ENCODE measurements at places on chromosomes 5 and 9. TPM values are rescaled to one million over a fixed set of nuclear protein-coding genes. Genes with fewer than 3 reads are reported as not detected.
A peak's percentile ranks its signal among the peaks of the same experiment; 100 is the strongest.

DNA sequence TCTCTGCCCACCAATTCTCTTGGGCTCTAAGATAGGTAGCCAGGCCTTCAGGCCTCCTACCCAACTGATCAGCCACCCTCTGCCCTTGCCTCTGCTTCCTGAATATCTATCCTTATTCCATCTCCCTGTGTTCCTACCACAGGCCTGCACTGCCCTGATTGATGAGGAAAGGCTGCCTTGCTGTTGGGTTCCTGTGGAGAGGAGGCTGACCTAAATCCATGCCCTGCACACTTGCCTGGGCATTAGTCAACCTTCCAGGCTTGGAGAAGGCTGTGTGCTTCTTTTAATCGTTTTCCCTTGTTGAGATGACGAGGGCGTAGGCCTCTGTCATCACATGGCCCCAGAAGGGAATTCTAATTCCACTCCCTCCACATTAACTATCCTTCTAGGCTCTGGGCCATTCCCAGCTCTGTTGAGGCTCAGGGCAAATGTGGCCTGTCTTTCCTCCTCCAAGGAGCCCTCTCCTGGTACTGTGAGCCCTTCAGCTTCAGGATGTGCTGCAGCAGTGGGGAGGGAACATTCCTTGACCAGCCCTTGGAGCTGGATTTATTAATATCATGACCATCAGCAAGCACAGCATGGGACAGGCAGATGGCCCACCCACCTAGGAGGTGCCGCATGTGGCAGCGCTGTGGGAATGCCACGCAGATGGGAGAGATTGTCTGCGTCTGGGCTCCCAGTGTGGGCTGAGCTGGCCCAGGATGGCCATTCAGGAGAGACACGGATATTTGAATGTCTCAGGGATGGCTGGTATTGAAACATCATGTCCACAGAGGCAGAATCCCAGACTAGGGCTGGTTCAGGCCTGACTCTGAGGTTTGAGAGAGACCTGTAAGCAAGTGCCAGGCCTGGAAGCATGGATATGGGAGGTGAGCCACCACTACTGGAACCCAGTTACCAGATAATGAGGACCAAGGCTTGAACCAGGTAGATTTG is 40.9 kb downstream of the ANGPTL2 start:
- no peaks in the 10 kb centered on the region for H3K36me3 ChIP-seq
- H3K4me1 ChIP-seq, result peaks cover 48% of the 10 kb centered on the region
- DNase-seq, result no peak
- H3K27me3 ChIP-seq, result no peaks in the 10 kb centered on the region

LEAP2 gene
- total RNA-seq, result 1.4 TPM

- no peaks in the 10 kb centered on the region for H3K27me3 ChIP-seq
- H3K27ac ChIP-seq, result peak overlapping the region; percentile 54
- DNase-seq, result peak; percentile 78
- peaks cover 78% of the 10 kb centered on the region for H3K36me3 ChIP-seq
These were observed 51.2 kb upstream of the TESK1 start for GRCh38 chr9:35553670-35554543.

DNA sequence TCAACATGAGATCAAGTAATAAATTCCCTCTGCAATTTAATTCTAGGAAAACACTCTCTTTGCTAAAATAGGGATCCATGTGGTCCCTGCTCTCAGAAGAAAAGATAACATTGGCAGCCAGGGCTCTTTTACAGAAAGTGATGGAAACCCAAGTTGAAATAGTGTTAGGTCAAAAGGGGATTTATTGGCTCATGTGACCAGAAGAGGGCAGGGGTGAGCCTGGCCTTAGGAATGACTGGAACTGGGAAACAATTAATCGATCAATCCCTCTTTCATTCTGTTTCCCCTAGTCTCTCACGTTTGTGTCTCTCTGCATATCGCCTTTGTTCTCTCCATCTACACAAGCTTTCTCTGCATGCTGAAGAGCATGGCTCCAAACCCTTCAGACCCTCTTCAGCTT is 58.3 kb upstream of the ALDH1B1 start:
- no peaks in the 10 kb centered on the region for H3K4me1 ChIP-seq
- H3K27me3 ChIP-seq, result no peaks in the 10 kb centered on the region
- no peaks in the 10 kb centered on the region for H3K36me3 ChIP-seq

- H3K4me1 ChIP-seq, result peaks cover 24% of the 10 kb centered on the region
- no peaks in the 10 kb centered on the region for H3K27me3 ChIP-seq
- H3K27ac ChIP-seq, result peak overlapping the region; percentile 14
- DNase-seq, result no peak
- no peaks in the 10 kb centered on the region for H3K36me3 ChIP-seq
These were observed 75.8 kb downstream of the AOPEP start for GRCh38 chr9:94802251-94802650.

- H3K4me1 ChIP-seq, result no peaks in the 10 kb centered on the region
- DNase-seq, result no peak
- H3K4me3 ChIP-seq, result no peak overlapping the region
- H3K27ac ChIP-seq, result no peak overlapping the region
- no peaks in the 10 kb centered on the region for H3K27me3 ChIP-seq
These were observed 292.0 kb upstream of the SMC2 start for GRCh38 chr9:103802068-103802467.

All from heart right ventricle (tissue), 16 donors.